Fibroblast of gingiva (primary cell): ENCODE measurements at places on chromosomes 3 and 15.

GRCh38 chr15:100918690-100919480 lies at the start of gene LRRK1:
TSS of gene LRRK1 (plus strand) at chr15:100919357. CDS start at chr15:100924633, 5,276 bp downstream.
- peak; percentile 56 for DNase-seq

DNA sequence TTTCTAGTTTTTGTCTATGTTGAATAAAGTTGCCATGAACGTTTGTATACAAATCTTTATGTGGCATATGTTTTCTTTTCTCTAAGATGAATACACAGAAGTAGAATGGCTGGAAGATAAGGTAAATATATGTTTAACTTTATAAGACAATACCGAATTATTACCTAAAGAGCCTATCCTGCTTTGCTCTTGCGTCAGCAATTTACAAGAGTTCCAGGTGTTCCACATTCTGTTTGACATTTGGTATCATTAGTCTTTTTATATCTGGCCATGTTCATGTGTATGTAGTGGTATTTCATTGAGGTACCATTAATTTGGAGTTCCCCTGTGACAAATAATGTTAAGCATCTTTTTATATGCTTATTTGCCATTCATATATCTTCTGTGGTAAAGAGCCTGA lies 74.1 kb upstream of the TRIM42 start:
- no peak for DNase-seq

DNA sequence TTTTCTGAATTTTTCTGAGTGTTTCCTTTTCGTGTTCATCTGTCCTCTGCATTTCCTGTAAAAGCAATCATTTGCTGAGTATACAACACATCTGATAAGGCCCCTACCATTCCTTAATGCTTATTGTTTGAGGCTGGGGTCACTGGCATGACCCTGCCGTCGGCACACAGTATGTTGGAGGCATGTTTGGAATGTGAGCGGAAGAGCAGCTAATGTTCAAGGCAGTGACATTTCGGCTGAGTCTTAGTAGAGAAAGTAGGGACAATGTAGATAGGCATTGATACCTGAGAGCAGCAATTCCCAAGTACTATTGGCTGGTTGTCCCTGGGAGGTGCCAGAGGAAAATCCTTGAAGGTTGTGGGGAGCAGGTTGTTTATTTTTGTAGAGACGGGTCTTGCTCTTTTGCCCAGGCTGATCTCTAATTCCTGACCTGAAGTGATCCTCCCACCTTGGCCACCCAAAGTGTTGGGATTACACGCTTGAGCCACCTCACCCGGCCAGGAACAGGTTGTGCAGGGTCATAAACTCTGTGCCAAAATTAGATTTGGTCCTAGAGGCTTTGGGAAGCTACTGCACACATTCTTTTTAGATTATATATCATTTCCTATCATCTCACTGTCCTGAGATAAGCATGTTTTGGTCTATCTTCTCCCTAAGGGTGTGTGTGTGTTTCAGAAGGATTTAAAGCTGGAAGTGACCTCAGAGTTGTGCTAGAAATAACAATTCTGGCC lies 13.5 kb downstream of the PTPN23 start:
- DNase-seq = no peak

DNA sequence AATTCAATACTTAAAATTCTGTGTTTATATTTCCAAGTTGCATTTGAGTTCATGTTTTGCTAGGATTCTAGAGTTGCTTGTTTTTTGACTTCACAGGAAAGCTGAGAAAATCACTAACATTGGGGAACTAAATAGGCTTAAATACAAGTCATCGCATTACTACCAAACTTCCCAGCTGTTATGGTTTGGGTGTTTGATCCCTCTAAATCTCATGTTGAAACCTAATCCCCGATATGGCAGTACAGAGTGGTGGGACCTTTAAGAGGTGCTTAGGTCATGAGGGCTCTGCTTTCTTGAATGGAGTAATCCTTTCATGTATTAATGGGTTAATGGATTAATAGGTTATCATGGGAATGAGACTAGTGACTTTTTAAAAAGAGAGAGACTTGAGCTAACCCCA lies 77.2 kb upstream of the ARPP21 start:
- no peak for DNase-seq

- no peak for DNase-seq
Observed at GRCh38 chr3:8777201-8777977, 8.0 kb upstream of the OXTR start.

DNA sequence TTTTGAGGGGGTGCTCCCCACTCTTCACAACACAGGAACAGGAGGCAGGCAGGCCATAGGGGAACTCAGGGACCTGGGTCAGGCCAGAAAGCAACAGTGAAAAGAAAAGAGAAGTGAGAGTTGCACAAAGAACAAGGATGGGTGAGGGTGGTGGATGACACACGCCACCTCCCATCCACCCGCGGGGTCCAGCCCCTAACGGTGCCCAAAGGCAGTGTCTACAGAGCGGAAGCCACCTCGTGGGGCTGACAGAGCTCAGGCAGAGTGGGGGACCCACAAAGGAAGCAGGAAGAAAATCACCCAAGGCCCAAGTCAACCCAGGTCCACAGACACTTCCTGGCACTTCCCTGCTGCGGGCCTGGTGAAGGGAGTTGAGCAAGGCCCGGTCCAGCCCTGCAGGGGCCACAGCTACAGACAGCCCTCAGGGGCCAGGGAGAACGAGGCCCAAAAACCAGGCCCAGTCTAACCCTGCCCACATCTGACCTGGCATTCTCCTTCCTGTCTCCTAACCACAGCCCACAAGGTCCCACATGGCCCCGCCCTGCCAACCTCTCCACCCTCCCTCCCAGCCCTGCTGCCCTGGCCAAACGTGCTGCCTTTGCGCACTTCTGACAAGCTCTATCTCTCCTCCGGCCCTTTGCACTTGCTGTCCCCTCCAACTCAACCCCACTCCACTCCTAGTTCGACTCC lies 5.9 kb downstream of the NUP210 start:
- no peak for DNase-seq

DNA sequence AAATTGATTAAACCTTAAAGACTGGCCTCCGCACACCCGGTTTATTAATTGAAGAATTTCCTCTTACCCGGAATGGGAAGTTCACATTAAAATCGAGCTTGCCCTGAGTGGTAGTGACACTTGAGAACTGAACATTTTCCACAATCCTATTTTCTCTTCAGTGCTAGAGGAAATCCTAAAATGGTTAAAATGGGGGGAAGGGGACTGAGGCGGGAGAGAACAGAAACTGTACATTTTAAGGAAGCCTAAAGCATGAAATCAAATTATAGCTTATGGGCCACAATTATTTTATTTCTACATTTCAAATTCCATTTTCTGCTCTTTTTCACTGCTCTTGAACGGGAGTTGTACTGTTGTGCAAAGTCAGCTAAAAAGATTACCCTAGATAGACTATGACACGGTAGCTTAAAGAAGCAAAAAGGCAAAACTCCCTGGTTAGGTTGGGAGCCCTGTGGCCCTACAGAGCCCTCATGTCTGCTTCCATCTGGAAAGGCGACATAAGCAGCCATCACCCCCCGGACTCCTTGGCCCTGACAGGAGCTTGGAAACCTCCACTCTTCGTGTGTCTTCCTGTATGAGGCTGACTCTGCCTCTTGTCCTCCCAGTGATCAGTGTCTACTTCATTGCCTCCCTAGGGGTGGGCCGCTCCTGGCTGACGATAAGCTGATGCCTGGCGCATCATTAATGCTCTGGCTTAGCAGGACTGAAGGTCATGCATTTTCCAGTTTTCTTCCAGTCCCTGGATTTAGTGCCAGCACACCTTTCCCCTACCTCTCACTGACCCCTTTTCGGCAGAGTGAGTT lies 79.3 kb downstream of the EEFSEC start:
- no peak for DNase-seq
